LNCaP clone FGC (cell line): ENCODE measurements at places on chromosomes 7 and 10.

DNA sequence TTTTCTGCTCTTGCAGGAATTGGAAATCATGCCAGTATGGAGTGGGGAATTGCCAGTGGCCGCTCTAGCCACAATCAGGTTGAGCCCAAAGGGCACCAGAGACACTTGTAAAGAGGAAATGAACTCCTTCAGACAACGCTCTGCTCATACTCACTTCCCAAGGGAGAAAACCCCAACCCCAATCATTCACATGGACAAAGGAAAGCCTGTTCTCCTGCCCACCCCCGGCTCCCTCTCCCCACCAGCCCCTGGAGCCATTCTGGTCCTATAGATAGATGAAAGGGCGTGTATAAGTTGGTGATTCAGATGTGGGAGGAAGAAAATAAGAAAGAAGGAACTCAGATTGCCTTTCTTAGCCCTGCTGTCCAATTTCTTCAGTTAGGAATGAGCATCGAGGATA lies 57.4 kb downstream of the GFRA1 start:
- no peak for DNase-seq

GRCh38 chr10:70540789-70541360 lies 61.7 kb downstream of the PRF1 start:
- no peak for DNase-seq

GRCh38 chr10:47277352-47278151 lies 22.4 kb upstream of the GDF10 start:
- no peak for DNase-seq

- DNase-seq, result no peak
These were observed 422.4 kb downstream of the INHBA start for GRCh38 chr7:41280491-41280890.

- DNase-seq, result no peak
These were observed 195.8 kb upstream of the HABP2 start for GRCh38 chr10:113356794-113357680.

GRCh38 chr10:71086439-71087080 lies 125.8 kb upstream of the UNC5B start:
- no peak for DNase-seq
